ENCODE measurements at places on chromosomes 3 and 15.
A peak's percentile ranks its signal among the peaks of the same experiment; 100 is the strongest.

DNA sequence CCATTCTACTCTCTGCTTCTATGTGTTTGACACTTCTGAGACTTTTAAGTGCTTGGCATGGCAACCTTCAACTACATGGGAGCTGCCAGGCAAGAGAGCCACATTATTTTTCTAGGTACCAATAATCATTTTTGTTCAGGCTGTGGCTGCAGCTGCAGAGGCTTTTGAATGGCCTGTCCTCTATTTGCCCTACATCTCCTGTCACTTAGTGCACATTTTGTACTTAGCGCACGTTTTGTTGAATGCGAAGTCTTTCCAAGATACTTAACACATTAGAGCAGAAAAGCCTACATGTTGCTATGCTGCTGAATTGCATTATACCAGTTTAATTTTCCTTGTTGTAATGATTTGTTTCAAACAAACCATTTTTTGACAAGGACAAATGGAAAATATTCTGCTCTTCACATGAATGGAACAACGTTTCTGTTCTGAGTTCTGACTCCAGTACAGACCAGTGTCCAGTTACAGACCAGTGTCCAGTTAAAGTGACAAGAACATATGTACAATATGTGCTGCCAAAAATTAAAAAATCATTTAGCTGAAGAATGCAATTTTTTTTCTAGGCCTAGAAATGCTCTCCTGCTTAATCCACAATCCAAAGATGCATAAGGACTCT lies 113.9 kb downstream of the ABI3BP start:
- DNase-seq = no peak

DNA sequence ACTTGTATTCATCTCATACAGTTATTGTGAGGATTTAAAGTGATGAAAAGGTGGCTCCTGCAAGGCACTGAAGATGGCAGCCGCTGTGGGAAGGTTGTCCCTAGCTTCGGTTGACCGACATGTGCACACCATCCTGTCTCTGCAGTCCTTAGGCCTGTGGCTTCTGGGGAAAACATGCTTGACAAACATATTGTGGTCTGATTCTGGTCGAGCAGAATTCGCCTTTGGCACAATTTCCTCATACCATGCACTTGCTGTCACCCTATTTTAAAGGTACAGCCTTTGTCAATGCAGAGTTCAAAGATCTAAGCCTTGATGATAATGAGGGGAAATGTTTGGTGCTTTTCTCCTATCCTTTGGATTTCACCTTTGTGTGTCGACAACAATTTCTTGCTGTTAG lies 50.9 kb downstream of the PRICKLE2 start:
- no peak for DNase-seq

- DNase-seq = no peak
These were observed 482 bp upstream of the OGG1 start for GRCh38 chr3:9749296-9749644.

- DNase-seq = no peak
These were observed 493.6 kb upstream of the AGTR1 start for GRCh38 chr3:148204131-148204530.

DNA sequence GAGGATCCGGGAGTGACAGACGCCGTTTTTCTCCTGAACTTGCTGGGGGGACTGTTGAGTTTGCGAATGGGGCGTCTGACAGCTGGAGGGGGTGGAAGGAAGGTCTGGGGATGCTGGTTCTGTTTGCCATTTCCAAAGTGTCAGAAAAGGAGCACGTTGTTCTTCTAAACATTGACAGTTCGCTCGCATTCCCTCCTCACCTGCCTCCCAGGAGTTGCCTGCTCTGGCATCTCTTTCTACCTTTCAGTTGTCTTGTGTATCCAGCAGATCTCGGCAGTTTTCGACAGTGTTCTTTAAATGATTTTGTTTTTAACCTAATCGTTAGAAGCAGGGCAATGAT lies 829 bp downstream of the SELENOT start:
- DNase-seq = no peak

DNA sequence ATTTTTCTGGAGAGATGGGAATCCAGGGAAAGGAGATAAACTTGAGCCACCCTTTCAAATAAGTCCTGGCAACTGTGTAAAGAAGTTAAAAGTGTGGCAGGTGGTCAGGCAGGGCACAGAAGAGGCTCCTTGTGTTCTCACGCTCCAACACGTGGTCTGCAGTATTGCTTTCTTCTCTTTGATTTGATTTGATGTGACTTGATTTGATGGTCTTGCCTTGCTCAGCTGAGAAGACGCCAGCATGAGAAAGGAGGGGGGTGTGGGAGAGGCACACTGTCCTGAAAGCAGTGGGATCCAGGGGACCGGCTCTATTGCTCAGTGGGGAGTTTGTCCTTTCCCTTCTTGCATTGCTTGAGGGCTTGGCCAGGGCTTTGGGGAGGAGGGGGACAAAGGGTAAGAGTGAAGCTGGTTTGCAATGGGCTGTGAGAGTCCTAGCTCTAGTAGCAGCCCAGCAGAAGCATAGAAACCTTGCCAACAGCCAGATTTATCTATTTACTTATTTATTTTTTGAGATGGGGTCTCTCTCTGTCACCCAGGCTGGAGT lies 25.7 kb upstream of the NEO1 start:
- DNase-seq = no peak

- no peak for DNase-seq
These were observed 299.8 kb upstream of the DNAJC19 start for GRCh38 chr3:181289306-181289705.

- no peak for DNase-seq
These were observed 5.3 kb downstream of the IGF1R start for GRCh38 chr15:98653686-98654085.

GRCh38 chr3:62892045-62892444 lies 16.8 kb upstream of the CADPS start:
- no peak for DNase-seq

GRCh38 chr3:11662392-11662990 lies 18.8 kb upstream of the VGLL4 start:
- DNase-seq = no peak

DNA sequence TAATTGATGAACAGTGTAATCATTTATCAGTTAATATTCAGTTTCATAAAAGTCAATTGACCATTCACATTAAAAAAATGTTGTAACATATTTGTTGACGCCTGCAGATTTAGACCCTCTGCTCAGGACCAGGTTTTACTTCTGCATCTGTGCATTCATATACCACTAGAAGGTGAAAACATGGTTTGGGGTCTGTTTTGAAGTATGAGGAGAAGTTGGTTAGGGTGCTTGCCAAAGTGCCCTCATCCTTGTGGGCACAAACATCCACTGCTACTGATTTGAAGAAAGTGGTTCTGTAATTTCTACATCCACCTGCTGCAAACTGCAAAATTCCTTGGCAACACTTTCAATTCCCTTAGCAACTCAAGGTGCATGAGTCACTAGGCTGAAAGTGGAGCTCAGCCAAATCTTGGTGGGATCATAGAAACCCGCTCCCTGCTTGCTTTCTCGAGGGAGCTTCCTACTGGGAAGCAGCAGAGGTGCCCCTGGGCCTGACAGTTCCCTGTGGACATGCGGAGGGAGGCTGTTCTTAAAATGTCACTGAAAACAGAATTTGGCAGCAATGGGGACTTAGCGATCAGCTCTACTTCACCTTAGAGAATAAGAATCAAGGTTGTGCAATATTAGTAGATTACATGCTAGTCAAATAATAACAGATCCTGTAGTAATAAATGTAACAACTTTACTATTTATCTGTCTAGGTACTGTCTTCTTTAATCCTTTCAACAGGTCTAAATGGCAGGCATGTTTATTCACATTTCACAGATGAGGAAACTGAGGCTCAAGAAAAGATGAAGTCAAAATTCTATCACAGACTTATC lies 301.0 kb upstream of the TBL1XR1 start:
- DNase-seq = no peak

DNA sequence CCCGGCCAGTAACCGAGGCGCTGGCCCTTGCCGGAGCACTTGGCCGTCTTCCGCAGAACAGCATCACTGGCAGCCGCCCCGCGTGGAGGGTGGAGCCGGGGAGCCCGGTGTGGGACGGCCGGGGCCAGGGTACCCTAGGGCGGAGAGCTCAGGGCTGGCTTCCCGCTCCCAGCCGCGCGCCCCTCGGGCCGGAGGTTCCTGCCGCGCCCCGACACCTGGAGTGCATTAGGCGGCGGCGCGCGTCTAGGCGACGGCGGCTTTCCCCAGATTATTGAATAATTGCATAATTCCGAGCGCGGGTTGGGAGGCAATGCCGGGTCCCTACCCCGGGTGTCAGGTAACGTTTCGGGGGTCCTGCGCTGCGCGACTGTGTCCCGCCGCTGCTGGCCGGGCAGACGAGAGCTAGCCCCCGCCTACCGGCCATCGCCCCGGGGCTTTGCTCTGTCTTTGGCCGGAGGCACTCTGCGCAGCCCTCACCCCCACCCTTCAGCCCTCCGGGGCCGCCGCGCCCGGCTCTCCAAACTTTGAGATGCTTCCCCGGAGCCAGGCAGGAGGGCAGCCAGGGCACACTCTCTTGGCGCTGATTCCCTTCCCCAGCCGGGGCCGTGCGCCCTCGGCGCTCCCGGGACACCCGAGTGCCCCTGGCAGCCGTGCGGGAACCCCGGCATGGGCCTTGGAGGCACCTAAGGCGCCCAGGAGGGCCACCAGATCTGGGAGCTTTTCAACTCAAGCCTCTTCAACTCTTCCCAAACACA lies 749 bp downstream of the ITGA11 start:
- DNase-seq = no peak

DNA sequence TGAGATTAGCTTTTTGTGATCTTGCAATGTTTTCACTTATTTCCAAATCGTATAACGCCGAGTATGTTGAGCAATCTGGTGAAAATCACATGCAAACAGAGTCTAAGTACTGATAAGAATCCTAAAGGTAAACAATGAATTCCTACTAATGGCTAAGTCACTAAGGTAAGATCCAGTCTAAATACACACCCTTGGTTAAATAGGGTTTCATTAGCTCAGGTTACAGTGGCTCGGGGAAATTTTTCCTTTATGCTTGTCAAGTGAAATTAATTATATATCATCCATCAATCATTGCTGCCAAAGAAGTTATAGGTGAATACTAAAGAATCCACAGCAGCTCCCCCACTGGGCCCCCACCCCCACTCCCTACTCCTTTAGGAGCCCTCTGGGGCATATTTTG lies 139.3 kb downstream of the SOX2 start:
- DNase-seq = no peak

DNA sequence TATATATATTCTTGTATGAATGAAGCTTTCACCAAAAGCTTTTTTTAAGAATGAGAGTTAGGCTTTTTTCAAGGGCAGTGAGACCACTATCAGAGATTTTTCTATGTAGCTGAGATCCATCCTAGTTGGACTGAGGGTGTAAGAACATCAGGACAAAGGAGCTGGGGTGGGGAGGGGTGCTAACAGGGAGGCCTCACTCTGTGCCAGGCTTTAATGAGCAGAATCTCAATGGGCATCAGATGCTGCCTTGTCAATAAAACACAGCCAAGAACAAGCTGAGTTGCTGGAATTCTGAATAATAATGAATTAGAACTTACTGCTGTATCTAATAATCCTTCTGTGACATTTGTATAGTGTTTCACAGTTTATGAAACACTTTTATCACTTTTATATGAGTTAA lies 41.4 kb upstream of the USP3 start:
- DNase-seq = no peak

DNA sequence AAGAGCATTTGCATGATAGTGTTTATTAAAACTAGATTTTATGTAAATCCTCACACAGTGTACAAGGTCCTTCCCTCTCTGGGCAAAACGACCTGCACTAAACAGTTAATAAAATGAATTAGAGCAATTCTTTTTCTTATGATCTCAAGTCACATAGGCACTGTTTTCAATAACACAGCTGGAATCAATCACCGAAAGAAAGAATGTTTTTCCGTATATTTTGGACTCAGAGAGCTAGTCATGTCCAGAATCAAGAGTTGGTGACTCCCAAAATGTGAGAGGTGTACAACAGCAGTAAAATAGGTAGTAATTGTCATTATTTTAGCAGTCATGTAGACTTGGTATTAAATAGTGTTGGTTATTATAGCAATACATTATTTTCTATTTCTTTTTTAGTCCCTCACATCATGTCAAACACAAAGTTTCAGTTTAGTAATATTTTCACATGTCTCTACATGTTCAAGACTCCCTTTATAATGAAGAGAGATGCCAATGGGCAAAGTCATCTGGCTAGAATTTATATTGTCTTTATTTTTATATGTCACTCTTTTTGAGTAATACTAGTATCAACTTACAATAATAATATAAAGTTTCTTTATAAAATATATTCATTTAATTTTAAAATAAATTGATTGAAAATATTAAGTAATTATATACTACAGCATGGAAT lies 448.6 kb upstream of the CDIN1 start:
- DNase-seq = no peak

- peak; percentile 54 for DNase-seq
These were observed 8.6 kb downstream of the GPR15 start for GRCh38 chr3:98540346-98540745.
